Foreskin keratinocyte (primary cell): ENCODE measurements at places on chromosomes 2 and 18.

DNA sequence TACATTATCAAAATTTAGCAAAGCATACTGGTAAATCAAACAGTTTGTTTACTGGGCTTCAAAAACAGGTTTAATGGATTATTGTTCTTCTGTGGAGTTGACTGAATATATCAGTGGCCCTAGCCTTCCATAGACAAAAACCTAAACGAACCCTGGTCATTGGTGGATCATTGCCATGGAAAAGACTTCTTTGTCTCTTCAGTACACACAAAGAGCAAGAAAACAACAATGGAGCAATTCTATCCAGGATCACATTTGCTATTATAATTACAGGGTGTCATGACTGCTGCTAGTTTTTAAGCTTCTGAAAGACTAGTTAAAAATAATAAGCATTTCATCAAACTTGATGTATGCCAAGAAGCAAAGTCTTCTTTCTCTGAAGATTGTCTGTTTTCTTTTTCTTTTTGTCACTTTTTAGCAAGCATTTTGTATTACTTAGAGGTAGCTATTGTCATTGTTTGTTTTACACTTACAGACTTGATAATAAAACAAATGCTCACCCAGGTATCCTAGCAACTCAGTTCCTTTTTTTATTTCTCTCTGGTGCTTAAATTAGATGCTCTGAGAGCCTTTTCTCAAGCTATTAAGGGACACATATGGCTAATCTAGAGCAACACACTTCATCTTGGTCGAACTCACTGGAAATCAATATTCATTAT is 1228.7 kb upstream of the DDX18 start:
- DNase-seq = no peak

DNA sequence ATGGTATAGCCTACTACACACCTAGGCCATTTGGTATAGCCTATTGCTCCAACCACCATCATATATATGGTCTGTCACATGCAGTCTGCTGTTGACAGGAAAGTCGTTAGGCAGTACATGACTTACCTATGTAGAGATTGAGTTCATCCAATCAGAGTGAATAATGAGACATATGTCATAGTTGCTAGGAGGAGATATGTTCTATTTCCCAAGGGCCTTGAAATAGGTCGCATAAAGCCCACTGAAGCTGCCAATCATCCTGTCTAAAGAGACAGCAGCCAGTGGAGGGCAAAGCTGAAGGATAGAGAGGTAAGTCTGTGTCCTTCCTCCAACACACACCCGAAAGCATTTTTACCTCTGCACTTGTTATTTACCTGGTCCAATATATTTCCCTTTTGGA is 263.4 kb downstream of the PTPRM start:
- DNase-seq = peak; percentile 29

DNA sequence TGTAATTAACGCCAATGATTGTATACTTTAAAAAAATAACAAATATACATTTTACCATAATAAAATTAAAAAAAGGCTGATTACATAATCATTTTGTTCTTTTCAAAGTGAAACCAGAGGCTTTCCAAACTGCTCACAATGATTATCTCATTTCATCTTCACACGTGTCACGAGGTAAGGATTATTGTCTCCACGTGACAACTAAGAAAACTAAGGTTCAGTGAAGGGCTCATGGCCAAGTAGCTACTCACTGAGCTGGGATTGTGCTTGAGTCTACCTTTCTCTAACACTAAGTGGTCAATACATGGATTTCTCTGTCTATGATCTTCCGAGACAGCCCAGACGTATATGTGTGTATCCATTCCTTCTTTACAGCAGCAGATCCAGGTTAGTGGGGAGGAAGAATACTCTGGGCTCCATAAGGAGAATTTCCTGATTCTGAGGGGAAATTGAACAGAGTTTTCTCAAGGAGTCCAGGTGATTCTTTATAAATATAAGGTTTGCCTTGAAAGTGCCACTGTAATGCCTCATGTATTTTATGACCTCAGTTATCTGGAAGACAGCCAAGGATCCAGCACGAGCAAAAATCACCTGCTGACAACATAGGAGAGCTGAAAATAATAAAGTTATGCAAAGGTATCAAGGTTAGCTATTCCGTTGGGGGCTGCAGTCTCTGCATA is 25.6 kb upstream of the ACSL3 start:
- no peak for DNase-seq

- no peak for DNase-seq
These were observed 57.6 kb downstream of the RPL37A start for GRCh38 chr2:216556202-216556601.

GRCh38 chr2:235858881-235859280 is 309.3 kb downstream of the GBX2 start:
- DNase-seq = no peak

DNA sequence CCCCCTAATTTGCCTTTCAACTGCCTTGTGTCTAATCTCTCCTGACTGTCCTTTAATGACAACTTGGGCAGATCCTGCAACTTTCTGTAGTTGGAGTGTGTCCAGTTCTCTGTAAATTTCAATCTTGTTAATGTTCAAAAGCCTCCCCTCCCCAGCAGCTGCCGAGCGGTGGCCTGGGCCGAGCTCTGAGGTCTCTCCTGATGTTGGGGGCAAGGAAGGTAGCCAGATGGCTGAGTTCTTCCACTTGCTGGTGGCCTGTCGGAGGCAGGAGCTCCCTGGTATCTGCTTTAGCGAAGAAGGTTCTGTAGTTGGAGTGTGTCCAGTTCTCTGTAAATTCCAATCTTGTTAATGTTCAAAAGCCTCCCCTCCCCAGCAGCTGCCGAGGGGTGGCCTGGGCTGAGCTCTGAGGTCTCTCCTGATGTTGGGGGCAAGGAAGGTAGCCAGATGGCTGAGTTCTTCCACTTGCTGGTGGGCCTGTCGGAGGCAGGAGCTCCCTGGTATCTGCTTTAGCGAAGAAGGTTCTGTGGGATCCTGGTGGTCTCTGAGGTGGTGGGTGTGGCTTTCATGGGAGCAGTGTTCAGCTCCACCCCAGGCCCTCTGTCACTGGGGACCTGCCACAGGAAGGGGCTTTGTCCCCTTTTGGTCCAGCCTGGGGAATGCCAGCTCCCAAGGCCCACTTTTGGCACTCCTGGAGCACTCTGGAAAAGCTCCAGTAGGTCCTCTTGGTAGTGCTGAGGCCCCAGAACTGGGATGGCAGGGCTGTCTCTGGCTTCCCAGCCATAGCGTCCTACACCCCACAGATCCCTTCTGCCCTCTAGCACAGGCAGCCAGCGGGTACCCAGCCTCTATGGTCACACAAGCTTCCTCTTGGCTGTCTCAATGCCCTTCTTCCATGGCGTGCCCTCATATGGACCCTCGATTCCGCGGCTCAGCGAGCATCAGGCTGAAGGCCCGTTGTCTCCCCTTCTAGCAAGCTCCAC is 211.9 kb downstream of the ALPK2 start:
- DNase-seq = no peak

GRCh38 chr18:29008809-29009208 is 831.9 kb upstream of the CDH2 start:
- DNase-seq = peak; percentile 18

DNA sequence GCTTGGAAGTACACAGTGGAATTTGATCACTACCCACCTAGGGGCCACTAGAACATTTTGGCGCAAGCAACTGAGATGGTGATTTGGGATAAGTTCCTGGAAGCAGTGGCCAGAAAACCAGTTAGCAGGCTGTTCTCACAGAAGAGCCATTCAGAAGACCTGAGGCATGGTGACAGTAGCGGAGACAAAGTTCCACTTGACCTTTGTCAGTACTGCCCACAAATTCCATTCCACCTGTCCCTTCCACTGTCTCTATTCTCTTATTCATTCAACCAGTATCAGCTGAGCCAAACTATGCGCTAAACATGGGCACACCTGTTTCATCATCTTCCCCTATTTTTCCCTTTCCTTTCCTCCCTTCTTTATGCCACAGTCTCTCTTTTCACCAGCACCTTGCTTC is 59.2 kb upstream of the PPP1CB start:
- DNase-seq = no peak
